ENCODE measurements at places on chromosomes 3 and 15. TPM values are rescaled to one million over a fixed set of nuclear protein-coding genes. Genes with fewer than 3 reads are reported as not detected.
A peak's percentile ranks its signal among the peaks of the same experiment; 100 is the strongest.

- no peak for DNase-seq
- H3K27ac ChIP-seq = no peak overlapping the region
- H3K4me1 ChIP-seq = no peaks in the 10 kb centered on the region
- H3K4me3 ChIP-seq = no peak overlapping the region
Measured at GRCh38 chr3:100988080-100988479, 5.1 kb downstream of the ABI3BP start.

- no peaks in the 10 kb centered on the region for H3K4me1 ChIP-seq
- H3K36me3 ChIP-seq = no peaks in the 10 kb centered on the region
- H3K27ac ChIP-seq = no peak overlapping the region
- H3K4me3 ChIP-seq = no peak overlapping the region
- peaks cover 46% of the 10 kb centered on the region for H3K27me3 ChIP-seq
- DNase-seq = no peak
Measured at GRCh38 chr15:70014860-70015490, 82.7 kb downstream of the TLE3 start.

KCNMB3 gene
- 1.1 TPM for polyA plus RNA-seq

- no peak overlapping the region for H3K4me3 ChIP-seq
- H3K36me3 ChIP-seq = no peaks in the 10 kb centered on the region
- no peak overlapping the region for H3K27ac ChIP-seq
- H3K27me3 ChIP-seq = no peaks in the 10 kb centered on the region
- peaks cover 8% of the 10 kb centered on the region for H3K4me1 ChIP-seq
Measured at GRCh38 chr3:197369545-197369944, 71.1 kb upstream of the DLG1 start.

- H3K27ac ChIP-seq = no peak overlapping the region
- H3K27me3 ChIP-seq = no peaks in the 10 kb centered on the region
- peaks cover 3% of the 10 kb centered on the region for H3K36me3 ChIP-seq
- H3K4me1 ChIP-seq = no peaks in the 10 kb centered on the region
- no peak for DNase-seq
- H3K4me3 ChIP-seq = no peak overlapping the region
Measured at GRCh38 chr15:91919014-91919534, 65.6 kb downstream of the SLCO3A1 start.

DNA sequence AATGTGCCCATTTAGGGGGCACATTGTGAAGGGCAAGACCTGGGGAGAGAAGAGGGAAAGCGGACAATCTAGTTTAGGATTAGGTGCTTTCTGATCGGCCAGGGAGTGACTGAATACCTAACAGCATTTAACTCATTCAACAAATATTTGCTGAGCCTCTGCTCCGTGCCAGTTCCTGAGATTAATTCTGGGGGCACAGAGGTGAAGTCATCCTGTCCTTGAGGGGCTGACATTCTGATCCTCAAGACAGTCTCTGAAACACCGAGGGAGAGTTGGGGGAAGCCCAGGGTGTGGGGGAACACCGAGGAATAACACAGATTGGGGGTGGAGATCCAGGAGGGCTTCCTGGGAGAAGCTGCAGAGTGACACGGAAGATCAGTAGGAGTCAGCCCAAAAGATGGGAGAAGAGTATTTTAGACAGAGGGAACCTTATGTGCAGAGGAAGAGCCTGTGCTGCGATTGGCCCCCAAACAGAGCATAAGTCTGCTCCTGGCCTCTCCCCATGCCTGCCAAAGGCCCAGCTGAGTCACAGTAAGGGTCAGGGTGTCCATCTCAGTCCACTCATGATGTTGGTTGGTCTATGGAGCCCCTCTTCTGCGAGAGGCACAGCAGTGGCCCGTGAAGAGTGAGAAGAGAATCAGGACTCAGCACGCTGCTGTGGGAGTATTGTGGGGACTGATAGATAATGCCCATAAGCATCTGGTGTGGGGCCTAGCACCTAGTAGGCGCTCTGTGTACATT is 60.2 kb downstream of the AMOTL2 start:
- H3K27ac ChIP-seq = no peak overlapping the region
- H3K4me3 ChIP-seq = no peak overlapping the region
- no peak for DNase-seq
- H3K36me3 ChIP-seq = no peaks in the 10 kb centered on the region

PSTPIP1 gene
- 0.69 TPM for polyA plus RNA-seq

DNA sequence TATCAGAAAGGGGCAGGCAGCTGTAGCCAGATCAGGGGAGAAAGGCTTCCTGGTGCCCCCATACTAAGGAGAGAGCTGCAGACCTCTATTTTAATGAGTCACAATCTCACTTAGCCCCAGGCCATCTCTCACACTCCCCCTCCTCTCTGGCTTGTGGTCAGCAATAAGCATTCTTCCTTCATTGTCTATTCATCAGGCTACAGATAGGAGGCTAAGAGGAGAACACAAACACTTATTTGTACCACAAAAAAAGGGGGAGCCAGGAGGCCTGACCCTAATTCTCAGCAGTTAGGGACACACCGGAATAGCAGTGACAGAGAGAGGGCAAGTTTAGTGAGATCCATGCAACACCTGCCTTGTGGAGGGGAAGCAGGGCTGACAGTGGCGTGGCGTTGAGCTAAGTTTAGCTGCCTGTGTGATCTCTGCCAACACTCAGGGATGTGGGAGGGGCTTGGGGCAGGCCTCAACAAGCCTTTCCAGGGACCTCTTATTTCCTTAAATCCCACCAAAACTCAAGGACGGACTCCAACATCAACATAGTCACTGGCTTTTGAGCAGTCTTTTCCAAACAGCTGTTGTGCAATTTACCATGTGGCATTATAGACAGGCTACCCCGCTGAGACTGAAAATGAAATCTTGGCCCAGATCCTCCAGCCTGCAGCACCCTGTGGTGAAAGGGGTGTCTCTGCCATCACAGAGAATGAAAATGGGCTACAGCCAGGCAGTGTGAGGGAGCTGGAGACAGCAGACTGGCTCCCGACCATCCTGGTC is 191.9 kb upstream of the TSC22D2 start:
- H3K4me3 ChIP-seq = no peak overlapping the region
- peak; percentile 32 for DNase-seq
- H3K27me3 ChIP-seq = no peaks in the 10 kb centered on the region
- H3K4me1 ChIP-seq = peaks cover 10% of the 10 kb centered on the region
- no peaks in the 10 kb centered on the region for H3K36me3 ChIP-seq

GPR149 gene
- polyA plus RNA-seq = not detected

- H3K36me3 ChIP-seq = no peaks in the 10 kb centered on the region
- DNase-seq = no peak
- peaks cover 40% of the 10 kb centered on the region for H3K4me1 ChIP-seq
- H3K27ac ChIP-seq = no peak overlapping the region
- H3K27me3 ChIP-seq = no peaks in the 10 kb centered on the region
Measured at GRCh38 chr15:74207652-74208440, 5.3 kb upstream of the STRA6 start.

DNA sequence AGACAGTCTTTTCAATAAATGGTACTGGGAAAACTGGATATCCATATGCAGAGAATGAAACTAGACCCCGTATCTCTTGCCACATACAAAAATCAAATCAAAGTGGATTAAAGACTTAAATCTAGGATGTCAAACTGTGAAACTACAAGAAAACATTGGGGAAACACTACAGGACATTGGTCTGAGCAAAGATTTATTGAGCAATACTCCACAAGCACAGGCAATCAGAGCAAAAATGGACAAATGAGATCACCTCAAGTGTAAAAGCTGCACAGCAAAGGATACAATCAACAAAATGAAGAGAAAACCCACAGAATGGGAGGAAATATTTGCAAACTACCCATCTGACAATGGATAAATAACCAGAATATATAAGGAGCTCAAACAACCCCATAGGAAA is 38.4 kb upstream of the MBNL1 start:
- no peaks in the 10 kb centered on the region for H3K4me1 ChIP-seq
- H3K36me3 ChIP-seq = no peaks in the 10 kb centered on the region
- no peak overlapping the region for H3K4me3 ChIP-seq

PRICKLE2 gene
- 1.1 TPM for polyA plus RNA-seq

GRCh38 chr3:109430911-109431563 is 93.7 kb upstream of the DPPA4 start:
- no peaks in the 10 kb centered on the region for H3K36me3 ChIP-seq
- H3K4me3 ChIP-seq = no peak overlapping the region
- DNase-seq = no peak
- H3K27ac ChIP-seq = no peak overlapping the region

- peaks cover 13% of the 10 kb centered on the region for H3K4me1 ChIP-seq
- H3K27me3 ChIP-seq = no peaks in the 10 kb centered on the region
- no peaks in the 10 kb centered on the region for H3K36me3 ChIP-seq
Measured at GRCh38 chr3:184776916-184777315, 35.0 kb upstream of the VPS8 start.
